Kidney epithelial cell (primary cell): ENCODE measurements at places on chromosomes 11 and 22. TPM values are rescaled to one million over a fixed set of nuclear protein-coding genes. Genes with fewer than 3 reads are reported as not detected.

Gene TRPM5
- not detected in 2 replicates for total RNA-seq

Gene GPR83
- total RNA-seq = 0.07 TPM in 1 of 2 replicates, not detected in the other

Gene MB
- not detected in 2 replicates for total RNA-seq

Gene KCTD14
- total RNA-seq = 6.2 and 6.7 TPM in 2 replicates

Gene AIP
- 45.9 and 55.9 TPM in 2 replicates for total RNA-seq

Gene TMEM191C
- total RNA-seq = 4.8 and 6.7 TPM in 2 replicates

Gene PPFIBP2
- 6.0 and 7.5 TPM in 2 replicates for total RNA-seq

Gene IGSF9B
- total RNA-seq = 5.9 and 6.3 TPM in 2 replicates

Gene ASCL2
- total RNA-seq = 0.21 TPM in 1 of 2 replicates, not detected in the other

Gene MADD
- 18.5 and 20.2 TPM in 2 replicates for total RNA-seq

Gene MPZL3
- total RNA-seq = 7.9 and 9.4 TPM in 2 replicates
